ENCODE measurements at places on chromosomes 4 and X.

DNA sequence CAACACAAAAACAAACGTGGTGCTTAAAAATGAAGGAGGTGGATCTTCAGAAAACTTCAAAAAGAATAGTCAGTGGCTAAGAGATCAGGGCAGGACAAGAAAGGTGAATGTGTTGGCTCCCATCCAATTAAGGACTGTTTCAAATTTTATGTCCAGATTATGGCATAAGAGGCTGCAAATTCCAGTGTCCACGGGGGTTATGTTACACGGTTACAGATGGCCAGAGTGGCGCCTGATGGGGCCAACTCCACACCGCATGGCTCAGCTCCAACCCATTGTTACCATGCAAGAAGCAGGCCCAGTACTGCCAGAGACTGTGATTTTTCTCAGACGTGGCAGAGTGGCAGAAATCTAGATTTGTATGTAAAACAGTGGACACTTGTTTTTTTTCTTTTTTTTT, 168.4 kb upstream of the TENM3 start:
- DNase-seq: no peak

DNA sequence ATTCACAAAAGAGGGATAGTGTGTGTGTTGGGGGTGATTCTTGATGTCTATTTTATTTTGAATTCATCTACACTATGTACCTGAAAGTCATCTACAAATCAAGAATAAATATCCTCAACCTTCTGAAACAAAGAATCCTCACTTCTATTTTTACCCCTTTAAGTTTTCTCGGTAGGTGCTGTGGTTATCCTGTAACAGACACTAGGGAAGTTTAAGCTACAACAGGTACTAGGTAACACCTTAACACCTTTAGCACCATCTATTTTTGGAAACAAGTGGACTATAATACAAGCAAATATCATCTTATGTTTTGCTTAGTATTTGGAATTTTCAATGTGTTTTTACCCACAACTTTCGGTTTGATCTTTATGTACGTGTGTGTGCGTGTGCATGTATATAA, 12.0 kb upstream of the BDH2 start:
- DNase-seq: no peak

GRCh38 chrX:22203186-22203585, 69.5 kb upstream of the CBLL2 start:
- DNase-seq: no peak

DNA sequence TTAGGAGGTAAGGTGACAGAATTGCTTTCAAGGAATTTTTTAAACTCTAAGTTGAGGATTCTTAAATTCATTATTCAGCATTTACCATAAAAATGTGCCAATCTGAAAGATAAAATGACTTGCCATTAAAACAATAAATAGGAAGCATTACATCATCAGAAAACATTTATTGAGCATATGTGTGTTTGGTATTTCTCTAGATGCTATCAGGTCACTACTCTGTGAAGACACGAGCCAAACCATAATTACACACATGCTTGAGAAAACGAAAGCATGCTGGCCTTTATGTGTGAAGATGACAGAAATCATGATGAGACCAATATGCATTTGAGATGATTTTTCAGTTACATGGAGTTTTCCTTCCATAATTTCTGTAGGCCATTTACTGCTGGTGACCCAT, 12.3 kb upstream of the IL21 start:
- no peak for DNase-seq

- DNase-seq: no peak
These were observed 408.2 kb downstream of the BCOR start for GRCh38 chrX:39689376-39690104.
